Stimulated activated CD4-positive, alpha-beta T cell treated with anti-CD3 and anti-CD28 coated beads, Interleukin-1b, Interleukin-23, amount 100 ng/mL, for 1 hour (primary cell): ENCODE measurements at places on chromosomes 12 and 14.
A peak's percentile ranks its signal among the peaks of the same experiment; 100 is the strongest.

DNA sequence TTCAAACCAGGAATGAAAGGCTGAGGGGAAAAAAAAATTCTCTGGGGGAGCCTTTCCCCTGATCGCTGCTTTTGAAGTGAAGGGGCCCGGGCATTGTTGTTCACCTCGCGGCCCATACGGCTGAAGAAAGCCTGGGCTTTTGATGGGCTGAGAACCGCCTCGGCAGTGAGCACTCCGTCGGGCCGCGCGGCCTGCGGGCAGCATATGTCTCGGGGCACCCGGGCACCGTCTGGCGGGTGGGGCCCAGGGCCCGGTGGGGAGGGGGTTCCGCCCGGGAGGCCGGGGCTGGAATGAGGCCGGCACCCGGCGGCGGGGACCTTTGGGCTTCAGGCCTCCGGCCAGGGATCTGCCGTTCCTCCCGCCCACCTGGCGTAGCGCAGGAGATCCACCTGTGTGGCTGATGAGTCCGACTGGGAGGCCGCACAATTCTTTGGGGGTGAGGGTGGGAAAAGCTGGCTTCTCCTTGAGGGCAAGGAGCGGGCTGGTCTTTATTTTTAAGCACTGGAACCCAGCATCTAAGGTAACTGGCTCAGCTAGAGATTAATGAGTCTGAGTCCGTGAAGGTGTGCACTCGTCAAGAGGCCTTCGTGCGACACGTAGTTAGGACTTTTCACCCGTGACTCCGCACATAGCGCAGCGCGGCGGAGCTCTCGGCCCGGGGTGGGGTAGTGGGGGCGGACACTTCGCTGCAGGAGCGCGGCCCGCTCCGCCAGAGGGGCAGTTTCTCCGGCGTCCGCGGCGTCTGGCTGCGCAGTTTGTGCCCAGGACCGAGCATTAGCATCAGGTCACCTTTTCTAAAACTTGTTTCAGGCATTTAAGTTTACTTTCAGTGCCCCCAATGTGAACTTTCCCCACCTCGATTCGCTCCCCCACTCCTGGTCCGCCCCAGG is 10.6 kb downstream of the FOXA1 start:
- no peak for DNase-seq

DNA sequence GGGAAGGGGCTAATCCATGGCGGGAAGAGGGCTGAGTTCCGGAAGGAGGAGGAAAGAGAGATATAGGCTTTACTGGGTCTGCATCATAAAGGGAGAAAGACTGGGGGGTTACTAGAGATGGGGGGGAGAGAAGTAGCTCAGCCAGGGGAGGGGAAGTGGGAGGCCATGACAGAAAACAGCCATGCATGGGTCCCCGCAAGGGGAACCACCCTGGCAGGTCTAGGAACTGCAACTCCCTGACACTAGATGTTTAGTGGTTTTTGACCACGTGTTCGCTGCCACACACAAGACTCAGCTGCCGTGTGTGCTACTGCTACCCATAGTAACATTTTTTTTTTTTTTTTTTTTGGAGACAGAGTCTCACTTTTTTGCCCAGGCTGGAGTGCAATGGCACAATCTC is 145.0 kb downstream of the RIMBP2 start:
- no peak for DNase-seq

GRCh38 chr12:19999805-20000138 is 368.6 kb upstream of the PDE3A start:
- no peak for DNase-seq

- no peak for DNase-seq
Measured at GRCh38 chr12:91347481-91348214, 165.0 kb upstream of the DCN start.

DNA sequence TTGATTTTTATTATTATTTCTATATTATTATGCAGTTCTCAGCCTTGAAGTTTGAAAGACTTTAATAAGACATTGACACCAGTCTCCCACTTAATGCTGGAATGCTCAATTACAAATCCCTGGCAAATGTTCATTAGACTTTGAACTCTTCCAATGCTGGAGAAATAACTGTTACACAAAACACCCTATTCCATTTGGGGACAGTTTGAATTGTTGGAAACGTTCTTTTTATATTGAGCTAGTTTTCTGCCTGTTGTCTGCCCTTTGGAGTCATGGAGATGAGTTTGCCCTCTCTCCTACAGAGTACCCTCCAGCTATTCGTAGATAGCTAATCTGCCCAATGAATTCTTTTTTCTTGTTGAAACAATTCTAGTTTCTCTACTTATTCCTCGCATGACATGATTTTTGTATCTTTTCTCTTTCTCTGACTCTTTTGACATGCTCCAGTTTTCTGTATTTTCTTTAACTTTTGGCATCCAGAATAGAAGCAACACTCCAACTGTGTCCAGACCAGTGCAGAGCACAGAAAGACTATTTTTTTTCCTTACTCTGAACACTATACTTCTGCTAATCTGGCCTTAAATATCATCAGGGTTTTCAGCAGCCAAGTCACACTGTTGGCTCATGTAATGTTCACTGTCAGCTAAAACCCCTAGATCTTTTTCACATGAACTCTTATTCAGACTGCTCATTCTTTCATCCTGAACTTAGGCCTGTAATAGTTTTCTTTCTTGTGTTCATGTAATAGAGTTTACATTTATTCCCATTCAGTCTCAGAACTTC is 379.3 kb downstream of the RAD51B start:
- no peak for DNase-seq

- DNase-seq: no peak
Measured at GRCh38 chr12:117394491-117394890, 33.1 kb upstream of the NOS1 start.

GRCh38 chr14:26528415-26529182 is 69.2 kb downstream of the NOVA1 start:
- no peak for DNase-seq

GRCh38 chr14:93173943-93174395 is 10.7 kb downstream of the MOAP1 start:
- no peak for DNase-seq

DNA sequence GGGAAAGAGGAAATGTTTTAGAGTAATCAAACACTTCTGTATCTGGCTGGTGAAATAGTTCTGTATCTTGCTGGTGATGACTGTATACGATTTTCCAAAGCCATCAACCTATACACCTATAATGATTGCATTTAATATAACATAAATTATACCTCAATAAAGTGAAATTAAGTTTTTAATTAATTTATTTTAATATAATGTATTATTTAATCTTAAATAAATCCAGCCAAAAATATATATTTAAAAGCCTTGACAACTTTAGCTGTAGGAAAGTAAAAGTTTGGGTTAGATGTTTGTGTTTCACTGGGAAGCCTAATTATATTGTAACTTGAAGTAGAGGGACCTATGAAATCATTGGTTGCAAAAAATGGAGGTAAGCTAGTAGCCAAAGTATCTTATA is 654.8 kb upstream of the MIS18BP1 start:
- no peak for DNase-seq

DNA sequence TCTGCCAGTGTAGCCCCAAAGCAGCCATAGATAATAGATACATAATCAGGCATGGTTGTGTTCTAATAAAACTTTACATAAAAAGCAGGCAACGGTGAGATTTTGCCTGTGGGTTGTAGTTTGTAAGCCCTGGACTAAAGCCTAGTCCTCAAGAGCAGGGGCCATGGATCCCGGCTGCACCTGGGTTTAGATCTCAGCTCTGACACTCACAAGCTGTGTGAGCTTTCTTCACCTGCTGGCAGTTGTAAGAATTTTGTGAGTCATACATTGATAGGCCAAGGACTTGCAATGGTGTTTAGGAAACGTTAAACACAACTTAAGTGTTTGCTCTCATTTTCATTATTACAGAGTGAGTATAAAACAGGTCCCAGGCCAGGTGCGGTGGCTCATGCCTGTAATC is 395.8 kb upstream of the TBX3 start:
- no peak for DNase-seq

DNA sequence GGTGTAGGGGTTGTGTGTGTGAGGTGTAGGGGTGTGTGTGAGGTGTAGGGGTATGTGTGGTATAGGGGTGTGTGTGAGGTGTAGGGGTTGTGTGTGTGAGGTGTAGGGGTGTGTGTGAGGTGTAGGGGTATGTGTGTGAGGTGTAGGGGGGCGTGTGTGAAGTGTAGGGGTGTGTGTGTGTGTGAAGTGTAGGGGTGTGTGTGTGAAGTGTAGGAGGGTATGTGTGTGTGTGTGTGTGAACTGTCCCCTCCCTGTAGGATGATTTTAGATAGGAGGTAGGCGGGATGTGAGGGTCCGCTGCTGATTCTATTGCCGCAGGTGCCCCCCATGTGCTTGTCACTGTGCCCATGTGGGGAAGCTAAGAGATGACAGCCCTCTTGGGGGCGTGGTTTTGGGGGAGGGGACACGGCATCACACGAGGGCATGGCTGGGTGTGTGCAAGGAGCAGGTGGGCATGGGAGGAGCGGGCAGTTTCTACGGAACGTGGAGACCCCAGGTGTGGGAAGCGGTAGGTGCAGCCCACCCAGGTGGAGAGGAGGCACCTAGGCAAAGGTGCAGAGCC is 88.5 kb downstream of the DDX51 start:
- no peak for DNase-seq

GRCh38 chr12:91529829-91530228 is 347.2 kb upstream of the DCN start:
- DNase-seq: no peak

GRCh38 chr12:108525681-108526080 is 10.6 kb downstream of the FICD start:
- no peak for DNase-seq

GRCh38 chr12:124501112-124501561 is 66.3 kb downstream of the NCOR2 start:
- DNase-seq: no peak

GRCh38 chr12:57240066-57240921 is 10.7 kb downstream of the STAC3 start:
- DNase-seq: peak; percentile 45

DNA sequence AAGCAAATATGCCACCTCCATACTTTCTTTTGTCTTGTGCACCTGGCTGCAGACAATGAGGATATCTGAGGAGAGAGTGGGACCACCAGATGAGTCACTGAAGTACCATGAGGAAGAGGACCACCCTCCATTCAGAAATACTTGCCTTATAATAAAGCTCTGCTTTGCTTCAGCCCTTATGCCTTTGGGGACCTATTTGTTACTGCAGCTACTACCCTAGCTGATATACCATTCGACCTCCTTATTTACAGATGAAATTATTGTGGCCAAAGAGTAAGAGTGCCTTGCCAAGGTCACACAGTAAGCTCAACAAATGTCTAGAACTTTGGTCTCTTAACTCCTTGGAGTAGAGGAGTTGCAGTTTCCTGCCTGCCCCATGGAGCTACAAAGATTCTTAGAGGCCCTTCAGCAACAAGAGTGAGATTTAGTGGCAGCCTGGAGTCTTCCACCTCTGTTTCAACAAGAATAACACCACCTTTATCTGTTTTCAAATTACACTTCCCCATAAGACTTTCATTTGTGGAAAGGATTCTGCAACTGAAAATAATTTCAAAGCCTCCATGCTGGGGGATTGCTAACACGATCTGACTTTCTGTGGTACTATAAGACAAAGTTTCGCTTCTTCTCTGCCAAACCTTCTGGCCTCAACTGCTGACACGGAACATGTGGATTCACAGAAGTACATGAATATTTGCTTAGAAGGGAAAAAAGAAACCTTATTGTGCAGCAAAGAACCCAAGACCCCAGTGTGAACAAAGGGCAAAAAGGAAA is 3.6 kb downstream of the CMKLR1 start:
- no peak for DNase-seq

DNA sequence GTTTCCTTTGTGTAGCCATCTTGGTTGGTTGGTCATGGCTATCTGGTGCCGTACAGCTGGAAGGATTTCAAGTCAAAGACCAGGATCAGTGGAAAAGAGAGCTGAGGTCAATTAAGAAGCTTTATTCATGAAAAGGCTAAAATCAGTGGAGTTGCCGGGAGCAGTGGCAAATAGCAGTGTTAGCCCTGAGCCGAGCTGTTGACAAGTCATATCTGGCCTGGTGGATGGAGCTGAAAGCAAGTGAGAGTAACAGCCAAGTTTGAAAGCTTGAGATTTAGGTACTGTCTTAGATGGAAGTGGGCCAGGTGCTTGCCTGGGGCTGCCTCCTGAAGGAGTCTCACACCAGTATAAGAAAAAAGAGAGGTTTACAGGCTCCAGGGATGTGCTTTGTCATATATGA is 9.0 kb downstream of the BATF start:
- no peak for DNase-seq

DNA sequence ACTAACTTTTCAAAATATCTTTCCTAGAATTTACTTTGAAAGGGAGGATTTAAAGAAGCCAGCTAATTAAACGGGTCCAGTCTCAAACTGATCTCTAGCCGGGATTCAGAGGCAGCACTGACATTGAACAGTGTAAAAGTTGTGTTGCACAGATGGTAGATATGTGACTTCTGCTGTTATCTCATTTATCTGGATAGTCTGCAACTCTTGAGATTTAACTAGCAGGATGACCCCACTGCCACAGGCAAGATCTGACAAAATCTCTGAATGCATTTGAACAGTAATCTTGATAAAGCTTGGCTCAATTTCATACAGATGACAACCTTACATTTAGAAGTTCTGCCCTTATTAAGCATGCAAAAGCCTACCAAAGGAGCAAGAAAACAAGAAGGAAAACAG is 138.0 kb upstream of the CPNE8 start:
- DNase-seq: no peak

DNA sequence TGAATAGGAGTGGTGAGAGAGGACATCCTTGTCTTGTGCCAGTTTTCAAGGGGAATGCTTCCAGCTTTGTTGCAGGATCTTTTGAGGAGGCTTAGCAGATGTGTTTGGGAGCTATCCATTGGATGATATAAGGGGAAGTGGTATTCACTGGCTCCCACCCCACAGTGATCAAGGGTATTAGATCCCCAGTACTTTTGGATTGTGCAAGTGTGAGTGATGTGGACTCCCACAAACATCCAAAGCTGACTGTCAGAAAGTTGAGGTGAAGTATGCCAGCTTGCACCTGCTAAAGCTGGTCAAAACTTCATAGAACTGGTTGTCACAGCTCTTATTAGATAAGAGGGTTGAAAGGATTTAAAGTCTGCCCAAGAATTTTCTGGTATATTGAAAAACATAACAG is 110.1 kb upstream of the BTG1 start:
- DNase-seq: no peak

DNA sequence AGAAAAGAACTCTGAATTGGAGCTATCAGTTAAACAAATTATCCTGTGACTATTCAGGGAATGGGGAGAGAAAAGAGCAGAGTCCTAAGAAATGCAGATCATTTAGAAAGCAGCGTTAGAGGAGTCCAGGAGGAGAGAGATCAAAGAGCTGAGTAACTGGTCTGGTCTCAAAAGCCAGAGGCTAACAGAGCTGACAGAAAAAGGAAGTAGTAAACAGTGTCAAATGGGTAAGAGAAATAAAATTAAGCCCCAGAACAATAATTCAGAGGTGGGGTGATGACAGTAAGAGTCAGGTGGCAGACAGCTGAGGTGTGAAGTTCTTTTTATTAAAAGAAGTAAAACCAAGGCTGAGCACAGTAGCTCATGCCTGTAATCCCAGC is 19.3 kb downstream of the GXYLT1 start:
- no peak for DNase-seq

GRCh38 chr12:74602881-74603672 is 65.4 kb downstream of the ATXN7L3B start:
- DNase-seq: no peak
